ENCODE measurements at places on chromosomes 5 and 9. TPM values are rescaled to one million over a fixed set of nuclear protein-coding genes. Genes with fewer than 3 reads are reported as not detected.
A peak's percentile ranks its signal among the peaks of the same experiment; 100 is the strongest.

GRCh38 chr9:124264823-124265233 lies 7.1 kb downstream of the NEK6 start:
- H3K27ac ChIP-seq = peak overlapping the region; percentile 52
- H3K27me3 ChIP-seq = no peaks in the 10 kb centered on the region
- no peak overlapping the region for H3K4me3 ChIP-seq
- DNase-seq = no peak
- peaks cover 11% of the 10 kb centered on the region for H3K36me3 ChIP-seq

GRCh38 chr9:121289026-121289771 lies 21.2 kb downstream of the GSN start:
- H3K4me3 ChIP-seq = peak overlapping the region; percentile 31
- H3K27ac ChIP-seq = peak overlapping the region; percentile 99
- peaks cover 10% of the 10 kb centered on the region for H3K36me3 ChIP-seq
- no peaks in the 10 kb centered on the region for H3K27me3 ChIP-seq

DNA sequence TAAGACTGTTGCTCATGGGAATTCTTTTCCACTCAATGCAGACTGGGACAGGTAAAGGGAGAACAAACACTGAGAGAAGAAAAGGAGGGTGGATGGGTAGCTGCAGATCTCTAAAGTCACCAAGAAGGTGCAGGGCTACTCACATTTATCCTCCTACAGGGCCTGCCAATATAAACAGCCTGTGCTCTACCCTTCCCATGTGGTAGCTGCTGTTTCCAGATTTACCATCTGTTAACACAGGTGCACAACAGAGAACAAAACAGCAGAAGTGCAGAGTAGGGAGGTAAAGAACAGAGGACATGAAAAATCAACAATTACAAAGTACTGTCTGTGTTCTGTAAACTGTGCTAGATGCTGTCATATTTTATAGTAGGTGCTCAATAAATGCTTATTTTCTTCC lies 26.0 kb downstream of the JAKMIP2 start:
- peaks cover 11% of the 10 kb centered on the region for H3K4me1 ChIP-seq
- no peaks in the 10 kb centered on the region for H3K36me3 ChIP-seq
- DNase-seq = no peak
- H3K27me3 ChIP-seq = no peaks in the 10 kb centered on the region
- no peak overlapping the region for H3K4me3 ChIP-seq
- H3K27ac ChIP-seq = no peak overlapping the region

GRCh38 chr9:78030553-78031443 lies 813 bp downstream of the GNAQ start:
- no peaks in the 10 kb centered on the region for H3K36me3 ChIP-seq
- no peaks in the 10 kb centered on the region for H3K27me3 ChIP-seq
- peak overlapping the region; percentile 92 for H3K27ac ChIP-seq
- H3K4me3 ChIP-seq = peak overlapping the region; percentile 96
- no peak for DNase-seq
- H3K4me1 ChIP-seq = peaks cover 53% of the 10 kb centered on the region

DNA sequence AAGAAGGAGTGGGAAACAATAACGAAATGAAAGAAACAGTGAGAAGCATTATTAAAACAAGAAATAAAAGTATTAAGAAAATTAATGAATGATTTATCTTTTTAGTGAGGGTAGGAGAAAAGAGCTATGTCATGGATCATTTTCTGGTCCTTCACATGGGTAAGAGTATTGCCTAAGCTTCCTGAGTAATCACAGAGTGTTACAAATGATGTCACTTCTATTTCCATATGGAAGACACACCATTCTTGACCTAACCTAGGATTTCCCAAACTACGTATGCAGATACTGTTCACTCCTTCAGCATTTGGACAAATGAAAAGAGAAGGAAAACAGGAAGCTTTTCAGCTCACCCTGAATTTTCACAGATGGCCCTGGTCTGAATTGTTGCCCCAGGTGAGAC lies 3.3 kb upstream of the TSLP start:
- no peaks in the 10 kb centered on the region for H3K36me3 ChIP-seq
- H3K27ac ChIP-seq = no peak overlapping the region
- peaks cover 91% of the 10 kb centered on the region for H3K27me3 ChIP-seq
- DNase-seq = no peak
- no peak overlapping the region for H3K4me3 ChIP-seq

DNA sequence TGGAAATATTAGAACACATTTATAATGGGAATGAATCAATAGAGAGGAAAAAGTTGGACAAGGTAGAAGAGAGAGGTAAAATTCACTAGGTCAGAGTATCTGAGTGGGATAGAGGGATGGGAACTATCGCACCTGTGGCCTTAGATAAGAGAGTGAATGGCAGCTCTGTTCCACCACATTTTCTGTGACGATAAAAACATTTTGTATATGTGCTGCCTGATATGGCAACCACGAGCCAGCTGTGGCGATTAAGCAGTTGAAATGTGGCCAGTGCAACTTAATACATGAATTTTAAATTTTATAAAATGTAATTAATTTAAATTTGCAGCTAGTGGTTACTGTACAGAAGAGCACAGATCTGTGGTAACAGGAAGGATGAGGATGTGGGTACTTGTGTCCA lies 46.7 kb downstream of the ZNF354A start:
- no peak overlapping the region for H3K4me3 ChIP-seq
- no peaks in the 10 kb centered on the region for H3K36me3 ChIP-seq

DNA sequence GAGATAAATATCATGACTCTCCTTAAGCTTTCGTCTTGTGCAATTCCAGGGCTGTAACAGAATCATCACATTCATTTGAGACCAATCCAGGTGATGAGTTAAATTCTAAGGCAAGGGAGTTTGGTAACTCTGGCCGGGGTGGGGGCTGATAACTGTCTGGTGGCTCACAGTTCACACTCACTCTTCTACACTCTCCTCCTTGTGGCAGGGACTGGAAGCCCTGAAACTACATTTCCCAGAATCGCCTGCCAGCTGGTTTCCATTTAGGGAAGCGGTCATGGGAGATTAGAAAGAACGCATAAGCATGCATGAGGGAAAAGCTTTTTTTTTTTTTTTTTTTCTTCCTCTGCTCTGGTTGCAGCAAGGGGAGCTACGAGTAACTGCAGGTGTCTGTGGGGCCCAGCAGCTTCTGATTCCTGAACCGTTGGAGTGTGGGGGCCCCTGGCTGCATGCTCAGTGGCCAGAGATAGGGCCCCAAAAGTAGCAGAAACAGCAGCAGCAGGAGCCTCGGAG lies 154.8 kb upstream of the TBC1D2 start:
- no peak for DNase-seq
- peak overlapping the region; percentile 12 for H3K4me3 ChIP-seq
- no peaks in the 10 kb centered on the region for H3K4me1 ChIP-seq
- H3K27ac ChIP-seq = no peak overlapping the region
- no peaks in the 10 kb centered on the region for H3K36me3 ChIP-seq

DNA sequence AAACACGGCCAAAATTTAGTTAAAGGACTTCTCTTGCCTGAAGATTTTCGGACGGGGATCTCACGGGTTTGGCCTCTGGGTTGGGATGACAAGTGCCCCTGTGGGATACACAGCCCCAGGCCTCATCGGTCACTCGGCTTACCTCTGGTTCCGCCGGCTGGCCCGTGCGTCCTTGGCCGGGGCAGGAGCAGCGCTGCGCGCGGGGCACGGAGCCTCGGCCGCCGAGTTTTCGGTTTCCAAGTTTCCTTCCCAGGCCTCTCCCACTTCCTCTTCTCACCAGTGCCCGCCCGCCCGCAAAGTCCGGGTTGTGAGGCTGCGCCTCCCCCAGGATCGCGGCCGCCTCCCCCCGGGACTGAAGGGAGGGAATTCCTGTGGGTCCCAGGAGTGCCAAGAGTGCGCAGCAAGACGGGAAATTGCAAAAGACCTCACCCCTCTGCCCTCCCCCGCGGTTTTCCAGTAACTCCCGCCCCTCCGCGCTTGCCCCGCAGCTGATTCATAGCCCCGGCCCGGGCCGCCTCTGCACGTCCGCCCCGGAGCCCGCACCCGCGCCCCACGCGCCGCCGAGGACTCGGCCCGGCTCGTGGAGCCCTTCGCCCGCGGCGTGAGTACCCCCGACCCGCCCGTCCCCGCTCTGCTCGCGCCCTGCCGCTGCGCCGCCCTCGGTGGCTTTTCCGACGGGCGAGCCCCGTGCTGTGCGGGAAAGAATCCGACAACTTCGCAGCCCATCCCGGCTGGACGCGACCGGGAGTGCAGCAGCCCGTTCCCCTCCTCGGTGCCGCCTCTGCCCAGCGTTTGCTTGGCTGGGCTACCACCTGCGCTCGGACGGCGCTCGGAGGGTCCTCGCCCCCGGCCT lies at the start of gene OSMR:
Gene OSMR, plus strand, starts transcription at position 487 of the 853 bp plus-strand sequence. CDS start 23,033 bp downstream, outside the sequence.
- no peaks in the 10 kb centered on the region for H3K27me3 ChIP-seq
- peak; percentile 94 for DNase-seq

GRCh38 chr5:129445379-129445778 lies 14.7 kb upstream of the ADAMTS19 start:
- no peak overlapping the region for H3K27ac ChIP-seq
- H3K4me3 ChIP-seq = no peak overlapping the region
- peaks cover 10% of the 10 kb centered on the region for H3K27me3 ChIP-seq
- DNase-seq = no peak
- no peaks in the 10 kb centered on the region for H3K4me1 ChIP-seq
- H3K36me3 ChIP-seq = no peaks in the 10 kb centered on the region

DNA sequence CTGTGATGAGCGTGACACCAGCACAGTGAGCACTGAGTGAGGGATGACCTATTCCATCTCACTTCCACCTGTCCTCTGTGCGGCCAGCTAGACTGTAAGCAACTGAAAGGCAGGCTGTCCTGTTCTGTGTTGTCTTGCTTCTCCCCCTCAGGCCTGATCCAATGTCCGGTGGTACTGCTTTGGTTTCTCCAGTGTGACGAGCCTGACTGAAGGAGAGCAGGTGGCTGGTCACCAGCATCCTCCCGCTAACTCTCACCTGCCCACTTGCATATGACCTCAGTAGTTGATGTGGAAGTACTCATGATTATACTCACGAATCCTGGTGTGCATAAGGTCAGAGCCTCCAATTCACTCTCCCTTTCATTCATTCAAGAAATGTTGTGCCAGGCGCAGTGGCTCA lies 2.4 kb upstream of the SLC27A4 start:
- H3K4me1 ChIP-seq = peaks cover 6% of the 10 kb centered on the region
- peaks cover under 1% of the 10 kb centered on the region for H3K36me3 ChIP-seq
- no peaks in the 10 kb centered on the region for H3K27me3 ChIP-seq
- no peak for DNase-seq
- H3K4me3 ChIP-seq = no peak overlapping the region

GRCh38 chr9:70534471-70534870 lies 120.0 kb upstream of the KLF9 start:
- H3K36me3 ChIP-seq = no peaks in the 10 kb centered on the region
- no peak for DNase-seq
- H3K27me3 ChIP-seq = no peaks in the 10 kb centered on the region
- peaks cover 34% of the 10 kb centered on the region for H3K4me1 ChIP-seq
- peak overlapping the region; percentile 46 for H3K27ac ChIP-seq

TRMT10B gene
- 9.7 TPM for total RNA-seq

SLC34A1 gene
- not detected for total RNA-seq

SLC27A4 gene
- total RNA-seq = 41.7 TPM

PCDHGA4 gene
- total RNA-seq = 0.27 TPM

SHOC1 gene
- total RNA-seq = not detected

KLF4 gene
- 113 TPM for total RNA-seq

Measured in osteocyte (in vitro differentiated cells).